NCI-H1092 (cell line): ENCODE measurements at places on chromosomes 1 and 21.

- DNase-seq, result no peak
These were observed 6.7 kb upstream of the IL10RB start for GRCh38 chr21:33259428-33259827.

DNA sequence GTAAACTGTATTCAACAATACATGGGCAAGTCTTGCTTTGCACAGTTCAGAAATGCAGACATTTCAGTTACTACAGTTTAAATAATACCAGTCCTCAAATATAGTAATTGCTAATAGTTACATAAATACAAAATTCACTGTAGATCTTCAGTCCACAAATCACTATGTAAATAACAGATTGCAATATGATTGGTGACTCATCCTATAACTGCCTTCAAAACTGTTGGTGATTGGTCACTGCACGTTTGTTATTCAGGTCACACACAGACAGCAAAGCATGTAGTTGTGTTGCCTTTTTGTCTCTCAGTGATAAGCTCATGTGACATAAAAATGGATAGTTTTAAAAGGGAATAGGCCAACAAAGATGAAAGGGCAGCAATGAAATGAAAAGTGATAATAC lies 186.5 kb upstream of the CTTNBP2NL start:
- DNase-seq, result no peak

DNA sequence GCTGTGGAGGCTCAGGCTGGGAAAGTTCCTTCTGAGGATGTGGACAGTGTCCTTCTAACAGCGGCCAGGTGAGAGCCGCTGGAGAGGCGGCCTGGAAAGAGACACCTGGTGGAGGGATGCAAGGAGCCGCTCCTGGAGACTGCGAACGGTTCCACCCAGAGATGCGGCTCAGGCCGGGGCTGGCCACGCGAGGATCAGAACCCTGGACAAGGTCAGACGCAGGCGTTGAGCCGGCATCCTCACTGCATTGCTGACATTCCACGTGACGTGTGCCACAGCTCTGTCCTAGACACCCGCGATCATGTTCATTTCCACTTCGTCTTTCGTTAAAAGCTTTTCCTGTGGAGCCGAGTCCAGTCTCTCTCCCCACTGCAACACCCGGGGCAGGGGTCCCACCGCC lies 28.8 kb downstream of the CFAP74 start:
- no peak for DNase-seq

DNA sequence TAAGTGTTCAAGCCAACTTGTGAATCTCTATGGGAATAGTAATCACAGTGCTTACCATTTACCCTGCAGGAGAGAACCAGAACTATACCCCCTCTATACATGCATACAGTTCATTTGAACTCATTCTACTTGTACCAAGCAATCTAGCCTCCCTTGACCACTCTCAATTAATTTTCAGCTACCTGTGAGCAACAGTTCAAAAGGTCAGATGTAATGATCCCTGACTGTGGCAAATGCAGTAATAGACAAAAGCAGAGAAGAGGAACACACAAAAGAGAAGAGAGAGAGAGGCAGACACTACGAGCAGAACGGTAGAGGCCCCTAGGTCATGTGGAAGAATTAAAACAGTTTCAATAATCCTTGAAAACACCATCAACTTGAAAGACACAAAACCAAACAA lies 52.8 kb downstream of the FMO4 start:
- DNase-seq, result no peak

DNA sequence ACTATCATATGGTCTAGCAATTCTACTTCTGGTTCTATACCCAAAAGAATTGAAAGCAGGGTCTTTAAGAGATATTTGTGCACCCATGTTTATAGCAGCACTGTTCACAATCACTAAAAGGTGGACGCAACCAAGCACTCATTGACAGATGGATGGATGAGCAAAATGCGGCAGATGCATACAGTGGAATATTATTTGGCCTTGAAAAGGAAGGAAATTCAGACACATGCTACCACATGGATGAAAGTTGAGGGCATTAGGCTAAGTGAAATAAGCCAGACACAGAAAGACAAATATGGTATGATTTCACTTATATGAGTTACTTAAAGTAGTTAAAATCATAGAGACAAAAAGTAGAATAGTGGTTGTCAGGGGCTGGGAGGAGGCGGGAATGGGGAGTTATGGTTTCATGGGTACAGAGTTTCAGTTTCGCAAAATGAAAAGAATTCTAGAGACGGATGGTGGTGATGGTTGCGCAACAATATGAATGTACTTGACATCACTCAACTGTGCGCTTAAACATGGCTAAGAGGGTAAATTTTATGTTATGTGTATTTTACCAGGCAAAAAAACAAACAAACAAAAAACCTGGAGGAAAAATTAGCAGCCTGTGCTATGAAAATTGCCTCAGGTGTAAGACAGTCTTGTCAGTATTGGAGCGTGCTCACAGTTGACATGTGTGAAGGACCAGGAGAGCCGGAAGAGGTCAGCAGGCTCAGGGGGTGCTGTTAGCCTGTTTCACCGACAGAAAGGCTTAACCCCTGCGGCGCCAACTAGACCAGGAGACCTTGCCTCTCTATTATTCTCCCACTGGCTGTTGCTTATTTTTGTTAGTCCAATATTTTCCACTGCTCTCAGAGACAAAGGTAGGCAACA lies 26.5 kb downstream of the CD247 start:
- DNase-seq, result no peak

- no peak for DNase-seq
These were observed 36.4 kb downstream of the RCSD1 start for GRCh38 chr1:167666416-167666815.

DNA sequence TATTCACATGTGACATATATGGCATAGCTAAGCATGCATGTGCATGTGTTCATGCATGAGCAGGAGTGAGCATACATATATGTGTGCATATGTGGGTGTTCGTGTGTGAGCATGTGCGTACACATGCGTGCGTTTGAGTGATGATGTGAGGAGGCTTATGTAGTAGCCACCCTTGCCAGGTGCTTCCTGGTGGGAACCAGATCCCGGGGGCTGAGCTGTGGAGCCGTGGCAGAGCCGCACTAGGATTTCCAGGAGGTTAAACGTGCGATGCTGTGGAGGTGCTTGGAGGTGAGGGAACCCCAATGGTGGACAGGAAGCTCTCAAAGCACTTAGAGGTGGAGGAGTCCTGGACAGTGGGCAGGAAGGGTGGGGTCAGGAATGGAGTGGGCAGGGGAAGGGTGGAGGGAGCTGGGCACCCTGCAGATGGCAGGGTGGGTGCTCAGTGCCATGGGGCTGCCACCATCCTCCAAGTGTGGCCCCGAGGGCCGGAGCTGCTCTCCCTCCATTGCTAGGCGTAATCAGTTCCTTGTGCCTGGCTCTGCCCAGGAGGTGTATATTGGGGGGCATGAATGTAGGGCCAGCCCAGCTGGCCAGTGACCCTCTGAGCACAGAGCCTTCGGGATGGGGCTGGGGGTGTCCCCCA lies 48.5 kb downstream of the COL18A1 start:
- no peak for DNase-seq

DNA sequence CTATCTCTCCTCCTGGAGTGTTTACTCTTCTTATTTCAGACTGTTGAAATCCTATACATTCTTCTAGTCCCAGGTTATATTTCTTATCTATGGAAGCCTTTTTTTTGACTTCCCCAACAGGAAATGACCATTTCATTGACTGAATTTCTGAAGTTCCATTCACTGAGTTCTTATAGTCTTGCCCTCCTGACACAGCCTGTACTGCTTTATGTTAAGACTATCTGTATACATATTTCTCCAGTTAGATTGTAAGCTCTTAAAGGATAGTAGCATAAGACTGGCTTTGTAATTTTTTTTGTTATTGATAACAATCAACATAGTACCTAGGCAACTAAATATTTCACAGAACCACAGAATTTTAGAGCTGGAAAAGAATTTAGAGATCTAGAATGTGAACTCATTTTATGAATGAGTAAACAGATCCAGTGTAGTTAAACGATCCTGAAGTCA lies 14.9 kb upstream of the MACF1 start:
- no peak for DNase-seq

- DNase-seq, result no peak
These were observed 77.8 kb upstream of the PRMT6 start for GRCh38 chr1:106978477-106979322.

- DNase-seq, result no peak
These were observed 14.1 kb upstream of the DEGS1 start for GRCh38 chr1:224168859-224169380.

GRCh38 chr1:162670928-162671663 lies 38.8 kb downstream of the DDR2 start:
- no peak for DNase-seq

- no peak for DNase-seq
These were observed 774 bp upstream of the WDTC1 start for GRCh38 chr1:27233667-27234048.

DNA sequence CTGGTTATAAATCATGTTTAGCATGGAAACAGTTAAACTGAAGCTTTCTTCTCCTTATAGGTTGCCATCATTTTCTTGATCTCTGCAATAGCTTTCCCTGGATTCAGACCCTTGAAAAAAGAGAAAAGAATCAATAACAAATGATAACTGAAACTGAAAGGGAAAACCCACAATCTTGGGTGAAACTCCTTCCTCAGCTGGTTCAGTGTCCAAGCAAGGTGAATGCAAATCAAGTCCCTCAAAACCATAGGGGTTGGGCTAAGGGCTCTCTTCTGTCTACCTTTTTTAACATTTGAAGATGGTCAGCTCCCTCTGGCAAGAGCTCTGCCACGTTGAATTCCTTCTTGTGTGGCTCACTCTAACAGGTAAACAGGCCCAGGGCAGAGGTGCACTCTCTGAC lies 7.1 kb upstream of the ATP13A2 start:
- no peak for DNase-seq

- DNase-seq, result no peak
These were observed 76.8 kb upstream of the TRABD2B start for GRCh38 chr1:48073798-48074530.

DNA sequence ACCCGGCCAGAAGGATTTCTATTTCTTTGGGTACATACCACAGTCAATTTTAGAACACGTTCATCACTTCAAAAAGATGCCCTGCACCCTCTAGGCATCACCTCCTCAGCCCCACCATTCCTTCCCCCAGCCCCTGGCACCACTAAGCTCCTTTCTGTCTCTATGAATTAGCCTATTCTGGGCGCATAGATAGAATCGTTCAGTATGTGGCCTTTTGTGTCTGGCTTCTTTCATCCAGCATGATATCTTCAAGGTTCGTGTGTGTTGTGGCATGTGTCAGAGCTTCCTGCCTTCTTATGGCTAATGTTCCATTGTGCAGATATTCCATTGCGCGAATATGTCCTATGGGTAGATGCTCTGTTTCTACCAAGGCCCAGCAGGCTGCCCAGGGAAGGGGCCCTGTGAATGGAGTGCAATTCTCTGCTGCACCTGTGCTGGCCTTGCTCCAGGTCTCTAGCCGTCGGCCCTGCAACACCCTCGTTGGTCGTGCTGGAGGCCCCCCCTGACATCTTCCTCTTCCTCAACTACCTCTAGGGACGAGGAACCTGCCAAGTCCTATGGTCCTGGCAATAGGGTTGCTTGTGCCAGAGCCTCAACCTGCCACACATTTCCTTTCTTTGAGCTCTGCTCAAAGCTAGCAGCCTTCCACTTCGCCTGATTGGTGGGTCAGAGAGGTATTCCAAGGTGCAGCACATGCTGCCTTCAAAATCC lies 113.5 kb downstream of the RIPK4 start:
- DNase-seq, result no peak

DNA sequence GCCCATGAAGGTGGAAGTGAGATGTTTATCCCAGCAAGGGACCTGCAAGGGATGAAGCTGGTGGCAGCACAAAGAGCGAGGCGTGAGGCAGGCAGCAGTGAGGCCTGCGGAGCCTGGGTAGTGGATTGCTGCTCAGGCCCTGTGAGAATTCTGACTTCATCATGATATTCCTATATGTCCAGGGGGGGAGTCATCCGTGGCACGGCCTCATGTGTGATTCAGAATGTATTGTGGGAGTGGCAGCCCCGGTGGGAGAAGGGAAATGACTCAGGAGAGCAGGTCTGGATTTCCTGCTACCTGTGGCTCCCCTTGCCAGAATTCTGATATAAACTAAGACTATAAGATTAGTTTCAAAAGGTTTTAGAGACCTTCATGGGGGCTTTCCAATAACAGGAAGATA lies 240.9 kb downstream of the CAMTA1 start:
- DNase-seq, result no peak

DNA sequence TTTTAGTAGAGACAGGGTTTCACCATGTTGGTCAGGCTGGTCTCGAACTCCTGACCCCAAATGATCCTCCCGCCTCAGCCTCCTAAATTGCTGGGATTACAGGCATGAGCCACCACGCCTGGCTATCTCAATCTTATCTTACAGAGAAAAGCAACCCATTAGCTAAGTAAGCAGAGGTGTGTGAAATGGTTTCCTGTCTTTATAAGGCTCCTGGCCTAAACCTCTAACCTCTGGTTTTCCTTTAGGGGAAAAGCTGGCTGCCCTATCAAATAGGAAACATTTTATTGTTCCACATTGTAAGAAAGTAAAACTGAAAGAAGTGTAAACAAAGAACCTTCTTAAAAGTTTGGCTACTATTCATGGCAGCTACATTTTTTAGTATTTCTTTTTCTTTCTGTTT lies 78.3 kb upstream of the MORC3 start:
- DNase-seq, result no peak

DNA sequence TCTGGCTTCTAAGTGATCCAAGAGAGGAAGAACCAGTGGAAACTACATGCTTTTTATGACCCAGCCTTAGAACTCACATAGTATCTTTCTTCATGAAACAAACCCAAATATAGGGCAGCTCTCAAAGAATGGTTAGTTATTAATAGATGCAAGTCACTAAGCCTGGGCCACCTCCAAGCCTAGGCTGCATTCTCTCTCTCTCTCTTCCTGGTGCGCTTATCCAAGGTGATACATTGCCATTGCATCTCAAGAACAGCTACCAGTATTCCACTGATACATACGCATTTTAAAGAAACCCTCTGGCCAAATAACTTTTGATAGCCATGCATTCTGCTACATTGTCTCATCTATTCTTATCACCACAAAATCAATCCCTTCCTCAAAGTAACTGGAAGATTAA lies 455.6 kb upstream of the ADGRL2 start:
- DNase-seq, result no peak

- no peak for DNase-seq
These were observed 256.3 kb downstream of the MATN1 start for GRCh38 chr1:30467101-30467500.

GRCh38 chr1:54397090-54397591 lies 9.1 kb downstream of the SSBP3 start:
- DNase-seq, result no peak

GRCh38 chr1:198842686-198843085 lies 203.8 kb downstream of the PTPRC start:
- no peak for DNase-seq

- DNase-seq, result no peak
These were observed 13.2 kb upstream of the SLC45A3 start for GRCh38 chr1:205693421-205693991.

GRCh38 chr1:73029571-73029970 lies 747.2 kb upstream of the NEGR1 start:
- no peak for DNase-seq

GRCh38 chr1:155218854-155219591 lies 10.5 kb downstream of the MTX1 start:
- no peak for DNase-seq

GRCh38 chr1:53454019-53454418 lies 5.2 kb upstream of the DMRTB1 start:
- DNase-seq, result no peak

- no peak for DNase-seq
These were observed 30.1 kb upstream of the PCBP3 start for GRCh38 chr21:45613396-45613795.

GRCh38 chr21:41933313-41934079 lies 20.3 kb downstream of the C2CD2 start:
- no peak for DNase-seq

GRCh38 chr1:99457381-99458165 lies 188.3 kb upstream of the PALMD start:
- no peak for DNase-seq
